Stimulated activated CD4-positive, alpha-beta T cell treated with anti-CD3 and anti-CD28 coated beads, Interleukin-1b, Interleukin-23, amount 100 ng/mL, for 1 hour (primary cell): ENCODE measurements at places on chromosomes 13 and 19.

DNA sequence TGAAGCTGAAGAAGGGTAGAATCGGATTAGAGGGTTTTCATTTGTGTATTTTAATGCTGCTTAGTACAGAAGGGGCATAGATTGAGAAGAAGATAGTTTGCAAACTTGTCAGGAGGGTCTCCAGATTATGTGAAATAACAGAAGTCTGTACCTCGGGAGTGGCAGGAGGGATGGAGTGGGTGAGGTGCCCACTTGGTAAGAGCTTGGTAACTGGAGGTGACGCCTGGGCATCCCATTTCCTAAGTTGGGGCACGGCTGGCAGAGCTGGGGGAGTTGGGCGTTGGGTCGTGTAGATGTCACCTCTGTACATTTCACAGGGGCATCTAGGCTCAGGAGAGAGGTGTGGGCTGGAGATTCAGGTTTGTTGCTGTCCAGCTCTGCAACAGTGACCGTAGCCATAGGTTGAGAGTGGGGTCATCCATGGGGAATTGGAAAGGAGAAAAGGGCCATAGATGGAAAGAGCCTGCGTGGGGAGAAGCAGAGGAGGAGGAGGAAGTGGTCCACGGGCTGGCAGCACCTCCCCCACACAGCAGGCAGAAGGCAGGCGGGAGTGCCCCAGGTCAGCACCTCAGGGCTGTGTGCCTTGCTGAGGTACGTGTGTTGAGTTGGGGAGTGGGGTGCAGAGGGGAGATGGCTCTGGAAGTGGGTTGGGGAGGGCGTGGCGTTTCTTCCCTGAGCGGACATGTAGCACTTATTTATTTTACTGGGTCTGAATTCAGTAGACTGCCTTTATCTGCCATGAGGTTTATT is 31.2 kb downstream of the MPHOSPH8 start:
- no peak for DNase-seq

GRCh38 chr13:106561551-106562170 is 6.3 kb downstream of the ARGLU1 start:
- no peak for DNase-seq

GRCh38 chr19:55441692-55442321 is 1.3 kb downstream of the SHISA7 start:
- no peak for DNase-seq

GRCh38 chr13:79211377-79211776 is 194.7 kb downstream of the RBM26 start:
- DNase-seq, result no peak

GRCh38 chr19:40381321-40381720 is 8.7 kb downstream of the HIPK4 start:
- no peak for DNase-seq

GRCh38 chr19:1037621-1038064 is 2.3 kb upstream of the ABCA7 start:
- DNase-seq, result no peak

DNA sequence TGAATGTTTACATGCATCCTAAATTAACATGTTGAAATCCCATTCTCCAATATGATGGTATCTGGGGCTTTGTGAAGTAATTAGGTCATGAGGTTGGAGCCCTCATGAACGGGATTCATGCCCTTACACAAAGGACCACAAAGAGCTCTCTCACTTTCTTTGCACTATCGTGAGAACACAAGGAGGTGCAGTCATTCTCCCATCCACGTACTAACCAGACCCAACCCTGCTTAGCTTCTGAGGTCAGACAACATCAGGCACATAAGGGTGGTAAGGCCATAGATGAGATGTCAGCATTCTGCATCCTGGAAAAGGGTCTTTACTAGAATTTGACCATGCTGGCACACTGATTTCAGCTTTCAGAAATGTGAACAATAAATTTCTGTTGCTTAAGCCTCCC is 1211.9 kb upstream of the MIR17HG start:
- DNase-seq, result no peak
